ENCODE measurements at places on chromosomes 5 and 9.

DNA sequence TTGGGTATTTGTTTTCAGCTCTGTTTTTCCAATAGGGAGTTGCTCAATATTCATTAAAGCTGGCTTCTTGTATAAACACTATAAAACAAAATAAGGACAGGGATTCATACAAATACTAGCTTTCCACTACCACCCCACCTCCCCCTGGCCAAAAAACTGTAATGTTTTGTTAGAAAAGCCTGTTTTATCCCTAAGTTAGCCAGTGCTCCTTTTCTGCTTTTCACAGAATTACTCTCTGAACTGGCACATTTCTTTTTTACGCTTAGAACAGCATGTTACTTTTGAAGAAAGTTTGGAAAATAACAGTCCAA is 147.4 kb upstream of the DMRT1 start:
- no peak for DNase-seq

GRCh38 chr5:124895236-124895635 is 148.8 kb upstream of the ZNF608 start:
- no peak for DNase-seq

DNA sequence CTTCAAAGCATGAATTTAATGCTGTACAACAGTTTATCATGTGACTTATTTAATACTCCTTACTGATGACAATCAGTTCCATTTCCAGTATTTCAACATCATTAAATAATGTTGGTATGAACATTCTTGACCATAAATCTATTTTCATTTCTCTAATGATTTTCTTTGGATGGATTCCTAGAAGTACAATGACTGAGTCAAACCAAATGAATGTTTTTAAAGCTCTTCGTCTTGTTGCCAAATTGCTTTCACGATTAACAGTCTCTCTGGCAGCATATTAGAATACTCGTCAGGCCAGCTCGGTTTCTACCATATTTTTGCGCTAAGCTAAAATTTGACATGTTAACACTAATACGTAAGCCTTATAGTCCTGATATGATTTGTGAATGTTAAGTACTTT is 197.0 kb downstream of the TRPM3 start:
- DNase-seq, result no peak

- no peak for DNase-seq
Measured at GRCh38 chr5:111469903-111470302, 42.4 kb downstream of the STARD4 start.

DNA sequence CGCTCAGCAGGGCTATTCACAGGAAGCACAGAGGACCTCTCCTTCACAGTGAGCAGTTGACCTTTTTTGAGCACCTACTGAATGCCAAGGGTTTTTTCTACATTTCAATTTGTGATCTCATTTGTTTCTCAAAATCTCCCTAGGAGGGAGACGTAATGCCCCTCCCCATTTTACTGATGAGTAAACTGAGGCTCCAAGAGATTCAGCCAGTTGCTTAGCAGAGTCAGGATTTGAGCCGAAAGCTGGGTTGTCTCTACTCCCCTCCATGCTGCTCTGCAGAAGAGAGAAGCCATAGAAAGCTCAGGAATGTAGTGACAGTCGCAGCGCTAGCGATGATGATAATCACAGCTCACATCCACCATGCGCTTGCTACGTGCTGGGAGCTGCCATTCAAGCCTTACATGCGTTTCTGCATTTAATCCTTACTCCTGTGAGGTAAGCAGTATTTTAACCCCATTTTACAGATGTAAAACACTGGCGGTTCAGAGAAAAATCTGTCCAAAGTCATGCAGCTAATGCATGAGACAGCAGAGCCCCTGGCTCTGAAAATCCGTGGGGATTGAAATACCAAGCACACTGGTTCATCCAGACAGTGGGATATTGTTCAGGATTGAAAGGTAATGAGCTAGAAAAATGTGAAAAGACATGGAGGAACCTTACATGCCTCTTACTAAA is 33.8 kb downstream of the ERGIC1 start:
- no peak for DNase-seq

DNA sequence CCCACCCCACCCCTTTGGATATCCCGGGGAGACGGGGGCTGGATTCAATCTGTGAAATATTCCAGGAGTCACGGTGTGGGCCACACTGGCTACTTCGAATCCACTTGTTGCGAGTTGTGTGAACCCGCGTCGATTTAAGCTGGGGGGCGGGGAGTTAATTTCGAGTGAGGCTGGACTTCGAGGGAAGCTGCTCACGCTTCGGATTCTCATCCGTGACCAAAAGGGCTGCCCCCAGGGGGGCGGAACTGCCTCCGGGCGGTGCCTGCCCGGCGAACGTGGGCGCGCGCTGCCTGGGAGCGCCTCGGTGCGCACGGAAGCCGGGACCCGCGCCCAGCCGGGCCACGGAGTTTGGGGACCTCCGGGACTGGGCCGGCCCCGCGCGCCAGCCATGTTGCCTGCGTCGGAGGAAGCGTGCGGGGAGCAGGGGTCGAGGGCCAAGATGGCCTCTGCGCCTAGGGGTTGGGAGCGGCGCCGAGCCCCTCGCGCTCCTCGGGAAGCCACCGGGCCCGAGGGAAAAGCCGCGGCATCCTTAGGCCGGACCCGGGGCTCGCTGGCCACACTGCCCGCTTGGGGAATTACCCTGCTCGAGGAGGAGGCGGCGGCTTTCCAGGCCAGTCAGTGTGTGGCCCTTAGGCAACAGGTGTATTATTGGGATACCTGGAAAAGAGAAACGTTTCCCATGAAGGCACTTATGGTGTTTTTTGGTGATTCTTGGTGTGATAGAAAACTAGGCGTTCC is 975 bp downstream of the OCLN start:
- DNase-seq, result no peak

Data from naive thymus-derived CD8-positive, alpha-beta T cell (primary cell).